ENCODE measurements at places on chromosomes 3 and 15.

GRCh38 chr15:55827204-55827603, 84.3 kb upstream of the PRTG start:
- no peak for DNase-seq

- no peak for DNase-seq
These were observed 8.2 kb downstream of the NDUFB4 start for GRCh38 chr3:120604382-120604781.

- no peak for DNase-seq
These were observed 203.6 kb upstream of the MDFIC2 start for GRCh38 chr3:70516076-70516475.

GRCh38 chr3:194382892-194383223, 13.3 kb upstream of the LRRC15 start:
- DNase-seq = no peak

DNA sequence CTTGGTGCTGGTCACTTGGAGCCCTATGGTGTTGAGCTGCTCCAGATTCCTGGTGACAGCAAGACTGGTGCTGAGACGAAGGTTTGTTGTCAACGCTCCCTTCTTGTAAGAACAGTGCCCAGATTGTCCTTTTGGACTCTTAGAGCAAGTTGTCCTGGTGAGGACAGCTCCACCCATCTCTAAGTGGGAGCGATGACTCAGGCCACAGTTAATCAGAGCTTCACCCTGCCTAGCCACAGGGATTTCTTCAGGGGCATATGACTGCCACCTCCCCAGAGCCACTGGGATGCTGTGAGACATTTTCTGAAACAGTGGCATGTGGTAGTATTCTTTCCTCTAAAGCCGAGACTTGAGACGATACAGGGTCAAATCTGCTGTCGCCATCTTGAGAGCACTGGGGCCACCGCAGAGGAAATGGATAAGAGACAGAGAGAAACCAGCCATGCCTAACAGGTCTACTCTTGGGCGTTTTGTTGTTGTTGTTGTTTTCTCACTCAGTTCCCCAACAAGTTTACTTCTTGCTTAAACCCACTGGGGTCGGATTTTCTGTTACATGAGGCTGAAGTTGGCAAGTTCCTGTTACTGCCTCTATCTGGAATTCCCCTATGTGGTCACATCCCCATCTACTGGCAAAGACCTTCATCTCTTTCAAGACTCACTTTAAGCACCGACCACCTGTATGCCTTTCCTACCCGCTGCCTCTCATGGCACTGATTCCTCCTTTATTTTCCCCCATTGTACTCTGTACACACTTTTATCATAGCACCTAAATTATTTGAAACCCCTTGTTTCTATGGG, 16.0 kb upstream of the PCOLCE2 start:
- no peak for DNase-seq

DNA sequence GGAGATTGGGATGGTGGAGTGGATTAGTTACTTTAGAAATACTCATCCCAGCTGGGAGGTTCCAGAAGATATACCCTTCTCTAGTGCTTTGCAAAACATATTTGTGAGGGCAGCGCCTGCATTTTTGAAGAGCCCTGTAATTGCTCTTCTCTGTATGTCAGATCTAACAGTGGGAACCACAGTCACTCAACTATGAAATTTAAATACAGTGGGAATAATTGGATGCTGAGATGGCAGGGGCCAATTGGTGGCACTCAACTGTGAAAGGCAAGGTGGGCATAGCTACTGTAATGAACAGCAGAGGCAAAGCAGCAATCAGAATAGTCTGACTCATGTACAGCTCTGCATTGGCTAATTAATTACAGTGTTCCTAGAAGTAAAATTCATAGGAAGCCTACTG, 22.2 kb upstream of the TBC1D23 start:
- no peak for DNase-seq

- DNase-seq = no peak
These were observed 61.1 kb upstream of the PPIB start for GRCh38 chr15:64223882-64224281.

DNA sequence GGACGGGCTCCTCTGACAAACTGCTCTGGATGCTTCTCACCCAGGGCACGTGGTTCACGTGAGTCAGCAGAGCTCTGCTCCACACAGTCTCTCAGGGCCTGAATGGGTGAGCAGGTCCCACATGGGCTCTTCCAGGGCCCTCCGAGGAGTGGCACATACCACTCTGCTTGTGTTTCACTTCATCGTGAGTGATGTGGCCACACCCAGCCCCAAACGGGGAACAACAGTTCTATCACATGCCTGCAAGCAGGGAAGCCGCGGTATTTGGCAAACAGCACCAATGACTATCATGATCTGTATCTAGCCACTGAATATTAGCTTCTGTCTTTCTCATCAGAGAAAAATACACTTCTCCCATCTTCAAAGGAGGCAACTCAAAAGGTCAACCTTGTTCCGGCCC, 352.8 kb downstream of the GABRG3 start:
- DNase-seq = no peak

DNA sequence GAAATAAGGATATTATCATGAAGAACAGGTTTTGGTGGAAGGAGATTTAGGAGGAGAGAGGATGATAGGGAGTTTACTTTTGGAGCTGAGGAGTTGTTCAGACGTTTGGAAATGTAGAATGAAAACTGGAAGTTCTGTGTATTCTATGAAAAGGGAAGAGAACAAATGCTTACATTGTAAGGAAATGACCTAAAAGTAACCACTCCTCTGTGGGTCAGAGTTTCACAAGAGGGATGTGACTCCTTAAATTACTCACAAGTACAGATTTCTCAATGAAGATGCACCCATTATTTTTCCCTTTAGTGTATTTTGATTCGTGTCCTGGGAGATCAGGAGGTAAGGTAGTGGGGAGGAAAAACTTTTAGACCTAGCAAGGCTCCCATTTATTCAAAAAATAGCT, 4.0 kb downstream of the RNF13 start:
- no peak for DNase-seq
